ENCODE measurements at places on chromosomes 11 and 22.
A peak's percentile ranks its signal among the peaks of the same experiment; 100 is the strongest.

GRCh38 chr22:29060251-29060869, 1.3 kb downstream of the C22orf31 start:
- no peak for DNase-seq

DNA sequence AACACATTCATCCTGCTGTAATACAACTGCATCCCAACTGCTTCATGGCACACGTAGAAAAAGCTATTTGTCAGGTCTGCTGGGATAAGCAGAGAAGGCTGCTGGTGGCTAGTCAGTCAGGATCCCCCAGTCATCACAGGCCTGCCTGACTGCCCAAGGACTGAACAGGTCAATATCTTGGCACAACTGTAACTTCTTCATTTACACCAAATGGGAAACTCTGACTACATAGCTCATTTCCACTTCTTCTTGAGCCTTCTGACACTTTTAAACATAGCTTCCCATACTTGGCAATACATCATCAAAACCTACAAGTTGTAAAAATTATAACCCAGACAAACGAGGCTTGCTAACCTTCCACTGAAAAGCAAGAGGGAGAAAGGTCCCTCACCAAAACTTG, 2.8 kb downstream of the TMEM9B start:
- no peak for DNase-seq

DNA sequence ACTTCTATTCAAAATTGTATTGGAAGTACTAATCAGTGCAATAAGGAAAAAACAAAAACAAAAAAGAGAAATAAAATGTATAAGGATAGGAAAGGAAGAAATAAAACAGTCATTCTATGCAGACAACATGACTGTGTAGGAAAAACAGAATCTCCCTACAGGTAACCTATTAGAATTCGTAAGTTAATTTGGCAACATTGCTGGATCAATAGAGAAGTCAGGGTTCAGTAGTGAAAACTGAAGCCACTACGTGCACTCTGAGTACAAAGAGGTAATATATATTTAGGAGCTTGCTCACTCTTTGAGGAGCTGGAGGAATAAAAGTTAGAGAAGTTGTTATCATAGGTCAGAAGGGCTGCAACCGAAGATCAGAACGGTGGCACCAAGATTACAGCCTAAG, 84.0 kb upstream of the BMAL1 start:
- no peak for DNase-seq

GRCh38 chr22:37951305-37951704, 2.1 kb downstream of the C22orf23 start:
- peak; percentile 86 for DNase-seq

DNA sequence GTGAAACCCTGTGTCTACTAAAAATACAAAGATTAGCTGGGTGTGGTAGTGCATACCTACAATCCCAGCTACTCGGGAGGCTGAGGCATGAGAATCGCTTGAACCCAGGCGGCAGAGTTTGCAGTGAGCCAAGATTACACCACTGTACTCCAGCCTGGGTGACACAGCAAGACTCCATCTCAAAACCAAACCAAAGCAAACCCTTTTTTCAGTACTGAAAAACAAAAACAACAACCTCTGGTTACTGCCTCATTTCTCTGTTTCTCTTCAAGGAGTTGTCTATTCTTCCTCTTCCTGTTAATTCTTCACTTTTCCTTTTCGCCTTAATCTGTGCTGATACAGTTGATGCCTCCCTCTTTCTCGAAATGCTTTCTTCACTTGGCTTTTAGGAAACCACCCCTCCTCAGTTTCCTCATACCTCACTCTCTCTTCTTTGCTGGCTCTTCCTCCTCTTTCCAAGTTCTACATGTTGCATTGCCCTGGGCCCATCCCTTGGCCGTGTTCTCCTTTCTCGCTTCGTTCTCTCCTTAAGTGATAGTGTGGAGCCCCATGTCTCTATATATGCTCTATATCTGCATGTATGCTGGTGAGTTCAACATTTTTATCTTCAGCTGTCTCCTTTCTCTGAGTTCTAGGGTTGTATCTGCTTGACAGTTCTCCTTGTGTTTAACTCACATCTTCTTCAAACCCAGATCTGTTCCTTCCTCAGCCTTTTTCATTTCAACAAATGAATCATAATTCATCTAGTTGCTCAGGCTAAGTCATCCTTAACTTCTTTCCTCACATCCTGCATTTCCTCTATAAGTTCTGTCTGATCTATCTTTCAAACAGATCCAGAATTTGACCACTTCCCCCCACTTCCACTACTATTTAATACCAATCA, 37.1 kb downstream of the NUCB2 start:
- DNase-seq: no peak

DNA sequence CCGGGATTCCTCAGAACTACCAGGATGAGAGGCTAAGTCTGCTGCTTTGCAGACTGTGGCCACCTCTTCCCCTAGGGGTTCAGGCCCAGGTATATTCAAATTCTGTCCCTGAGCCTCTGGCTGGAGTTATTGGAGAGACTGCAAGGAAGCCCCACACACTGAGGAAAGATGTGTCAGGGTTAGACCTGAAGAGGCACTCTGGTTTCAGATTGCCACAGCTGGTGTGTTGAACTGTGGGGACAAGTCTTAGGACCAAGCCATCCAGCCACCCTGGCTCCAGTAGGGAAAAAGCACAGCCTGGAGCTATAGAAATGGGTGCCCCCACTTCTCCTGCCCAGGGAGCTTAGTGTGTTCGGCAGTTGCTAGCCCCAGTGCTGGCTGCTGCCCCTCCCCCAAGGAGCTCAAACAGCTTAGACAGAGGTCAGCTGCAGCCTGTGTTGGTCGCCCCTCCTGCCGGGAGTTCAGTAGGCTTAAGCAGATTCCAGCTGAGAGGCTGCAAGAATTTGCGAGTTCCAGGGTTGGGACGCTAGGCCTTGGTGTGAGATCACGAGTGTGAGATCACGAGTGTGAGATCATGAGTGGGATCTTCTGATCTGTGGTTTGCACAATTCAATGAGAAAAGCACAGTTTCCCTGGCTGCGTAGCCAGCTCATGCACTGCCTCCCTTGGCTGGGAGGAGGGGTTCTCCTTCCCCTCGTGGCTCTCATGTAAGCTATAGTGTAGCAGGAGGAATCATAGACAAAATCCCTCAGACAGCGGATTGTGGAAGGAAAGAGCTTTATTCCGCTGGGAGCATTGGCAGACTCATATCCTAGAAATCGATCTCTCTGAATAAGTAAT, 552.1 kb upstream of the CHORDC1 start:
- peak; percentile 8 for DNase-seq

- DNase-seq: no peak
Measured at GRCh38 chr11:46353698-46354097, 6.4 kb downstream of the DGKZ start.

GRCh38 chr22:47337161-47337621, 574.7 kb downstream of the TBC1D22A start:
- peak; percentile 36 for DNase-seq

DNA sequence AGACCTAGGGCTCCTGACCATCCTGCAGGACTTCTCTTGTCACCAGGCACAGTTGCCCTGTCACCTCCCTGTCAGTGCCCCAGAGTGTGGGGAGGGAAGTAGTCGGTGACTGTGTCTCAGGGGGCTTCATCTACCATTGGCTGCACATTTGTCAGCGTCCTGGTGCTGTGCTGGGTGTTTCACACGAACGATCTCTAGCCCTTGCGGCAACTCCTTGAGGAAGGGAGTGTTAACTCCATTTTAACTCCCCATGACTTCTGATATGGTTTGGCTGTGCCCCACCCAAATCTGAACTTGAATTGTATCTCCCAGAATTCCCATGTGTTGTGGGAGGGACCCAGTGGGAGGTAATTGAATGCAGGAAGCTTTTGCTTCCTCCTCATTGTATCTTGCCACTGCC, 7.1 kb downstream of the TSKU start:
- DNase-seq: no peak

DNA sequence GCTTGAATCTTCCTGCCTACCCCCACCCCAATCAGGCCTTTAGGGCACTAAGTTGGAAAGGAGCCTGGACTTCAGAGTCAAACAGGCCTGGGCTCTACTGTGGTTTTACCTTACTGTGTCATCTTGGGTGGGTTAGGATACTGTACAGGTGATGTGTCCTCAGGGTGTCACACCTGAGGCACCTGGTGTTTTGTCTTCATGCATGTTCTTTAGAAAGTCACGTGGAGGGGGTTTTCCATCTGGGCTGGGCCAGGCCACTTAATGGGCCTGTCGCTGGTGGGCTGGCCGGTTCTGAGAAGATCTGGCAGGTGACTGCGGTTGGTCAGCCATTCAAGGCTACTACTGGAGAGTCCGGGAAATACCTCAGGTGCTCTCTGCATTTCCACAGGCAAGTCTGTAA, 92.6 kb downstream of the SWAP70 start:
- DNase-seq: no peak

Data from SK-MEL-5 (cell line).